Panc1 (cell line): ENCODE measurements at places on chromosomes 1 and 21. TPM values are rescaled to one million over a fixed set of nuclear protein-coding genes. Genes with fewer than 3 reads are reported as not detected.

The FABP3 gene
- 0.49 TPM for total RNA-seq

- H3K27me3 ChIP-seq: no peaks in the 10 kb centered on the region
- no peak for DNase-seq
- no peaks in the 10 kb centered on the region for H3K36me3 ChIP-seq
- H3K4me3 ChIP-seq: no peak overlapping the region
- no peak overlapping the region for H3K27ac ChIP-seq
- H3K4me1 ChIP-seq: no peaks in the 10 kb centered on the region
Observed at GRCh38 chr1:206924592-206925105, 2.9 kb upstream of the FCMR start.

DNA sequence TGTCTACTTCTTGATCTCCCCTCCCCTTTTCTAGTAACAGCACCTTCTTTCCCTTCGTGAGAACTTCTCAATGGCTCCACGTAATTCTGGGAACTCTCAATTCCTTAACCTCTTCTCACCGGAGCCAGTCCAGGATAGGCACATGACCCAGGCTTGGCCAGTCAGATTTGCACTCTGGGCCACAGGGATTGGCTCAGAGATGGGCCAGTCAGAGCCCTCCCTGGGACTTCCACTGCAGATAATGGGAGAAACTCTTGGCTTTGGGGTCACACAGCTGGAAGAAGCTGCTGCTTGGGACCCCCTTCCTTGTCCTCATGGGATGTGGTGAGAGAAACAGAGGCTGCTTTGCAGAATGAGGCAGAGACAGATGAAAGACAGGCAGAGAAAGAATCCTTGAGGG lies 302.3 kb downstream of the PTPRU start:
- no peaks in the 10 kb centered on the region for H3K27me3 ChIP-seq
- DNase-seq: no peak
- no peaks in the 10 kb centered on the region for H3K4me1 ChIP-seq
- H3K36me3 ChIP-seq: no peaks in the 10 kb centered on the region
- no peak overlapping the region for H3K27ac ChIP-seq

DNA sequence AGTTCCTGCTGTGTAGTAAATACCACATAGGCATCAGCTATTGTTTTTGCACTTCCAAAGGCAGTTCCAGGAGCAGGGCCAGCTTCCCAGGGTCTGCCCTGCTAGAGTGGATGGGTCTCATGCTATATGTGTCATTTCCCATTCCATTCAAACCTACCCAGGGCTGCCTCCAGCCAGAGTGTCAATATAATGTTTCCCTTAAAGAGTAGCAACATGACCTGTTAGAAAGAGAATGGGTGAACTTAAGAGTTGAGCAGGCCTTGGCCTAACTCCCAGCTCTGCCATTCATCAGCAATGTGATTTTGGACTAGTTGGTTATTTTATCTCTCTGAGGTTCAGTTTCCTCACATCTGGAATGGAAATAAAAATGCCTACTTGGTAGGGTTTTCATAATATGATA lies 44.9 kb downstream of the RAB3B start:
- H3K27ac ChIP-seq: no peak overlapping the region
- H3K27me3 ChIP-seq: no peaks in the 10 kb centered on the region
- no peak overlapping the region for H3K4me3 ChIP-seq
- no peak for DNase-seq
- H3K4me1 ChIP-seq: no peaks in the 10 kb centered on the region

DNA sequence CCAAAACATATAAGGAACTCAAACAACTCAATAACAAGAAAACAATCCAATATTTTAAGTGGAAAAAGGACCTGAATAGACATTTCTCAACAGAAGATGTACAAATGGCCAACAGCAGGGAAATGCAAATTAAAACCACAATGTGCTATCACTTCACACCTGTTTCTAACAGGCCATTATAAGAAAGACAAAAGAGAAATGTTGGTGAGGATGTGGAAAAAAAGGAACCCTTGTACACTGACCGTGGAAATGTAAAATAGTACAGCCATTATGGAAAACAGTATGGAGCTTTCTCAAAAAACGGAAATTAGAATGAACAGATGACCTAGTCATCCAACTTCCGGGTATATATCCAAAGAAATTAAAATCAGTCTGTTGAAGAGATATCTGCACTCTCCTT lies 37.8 kb upstream of the CD2 start:
- no peaks in the 10 kb centered on the region for H3K4me1 ChIP-seq
- no peak for DNase-seq
- H3K27ac ChIP-seq: no peak overlapping the region

GRCh38 chr1:156642265-156643048 lies 540 bp downstream of the BCAN start:
- H3K36me3 ChIP-seq: no peaks in the 10 kb centered on the region

DNA sequence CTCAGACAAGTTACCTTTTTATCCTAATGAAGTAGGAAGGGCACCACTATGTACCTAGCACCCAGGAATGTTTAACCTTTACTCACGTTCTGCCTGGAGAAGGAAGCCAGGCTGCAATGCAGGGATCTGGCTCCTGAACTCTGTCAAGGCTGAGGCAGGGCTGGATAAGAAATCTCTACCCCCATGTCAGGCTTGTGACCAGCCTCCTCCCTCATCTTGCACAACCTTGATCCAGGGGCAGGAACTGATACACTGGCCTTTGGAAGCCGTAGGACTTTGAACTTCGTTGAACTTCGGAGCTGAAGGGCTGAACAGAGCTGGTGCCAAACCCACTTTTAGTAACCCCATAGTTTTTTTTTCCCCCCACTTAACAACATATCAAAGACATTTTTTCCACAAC lies 8.0 kb upstream of the AKR1A1 start:
- no peaks in the 10 kb centered on the region for H3K4me1 ChIP-seq
- no peak overlapping the region for H3K4me3 ChIP-seq
- no peak for DNase-seq
- no peak overlapping the region for H3K27ac ChIP-seq

The NHLH1 gene
- total RNA-seq: 0.18 TPM

- DNase-seq: no peak
- no peak overlapping the region for H3K4me3 ChIP-seq
- H3K27me3 ChIP-seq: no peaks in the 10 kb centered on the region
Observed at GRCh38 chr1:1928231-1929101, 9.4 kb upstream of the TMEM52 start.

The KCNJ15 gene
- total RNA-seq: 0.13 TPM

The ASPM gene
- total RNA-seq: 26.9 TPM

- DNase-seq: no peak
- peaks cover 17% of the 10 kb centered on the region for H3K4me1 ChIP-seq
- H3K36me3 ChIP-seq: no peaks in the 10 kb centered on the region
- H3K4me3 ChIP-seq: no peak overlapping the region
- H3K27ac ChIP-seq: no peak overlapping the region
Observed at GRCh38 chr1:44587796-44588460, 86.4 kb downstream of the TMEM53 start.

The BPNT1 gene
- total RNA-seq: 20.8 TPM

DNA sequence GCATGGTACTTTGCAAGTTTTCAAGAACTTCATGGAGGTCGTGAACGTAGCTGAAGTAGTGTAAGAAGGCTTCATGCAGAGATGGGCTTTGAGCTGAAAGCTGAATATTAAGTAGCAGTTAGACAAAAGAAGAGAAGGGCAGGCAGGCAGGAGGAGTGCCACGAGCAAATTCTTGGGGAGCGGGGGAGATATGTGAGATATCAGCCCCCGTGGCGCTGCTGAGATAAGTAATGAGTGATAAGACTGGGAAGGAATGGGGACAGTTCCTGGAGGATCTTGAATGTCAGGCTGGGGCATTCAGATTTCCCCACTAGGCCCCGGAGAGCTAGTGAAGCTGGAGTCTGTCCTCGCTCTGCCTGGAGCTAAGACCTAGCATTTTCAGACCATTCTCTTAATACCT lies 27.9 kb upstream of the KIRREL1 start:
- H3K36me3 ChIP-seq: no peaks in the 10 kb centered on the region
- no peaks in the 10 kb centered on the region; the same call in 1 of the 2 replicates for H3K4me1 ChIP-seq
- no peak overlapping the region for H3K4me3 ChIP-seq
- peaks cover 18% of the 10 kb centered on the region for H3K27me3 ChIP-seq

The PFDN2 gene
- 98.6 TPM for total RNA-seq

- no peak for DNase-seq
- no peak overlapping the region for H3K4me3 ChIP-seq
- H3K27me3 ChIP-seq: no peaks in the 10 kb centered on the region
- H3K4me1 ChIP-seq: no peaks in the 10 kb centered on the region
- no peak overlapping the region for H3K27ac ChIP-seq
Observed at GRCh38 chr21:24225431-24225830, 1381.8 kb downstream of the MRPL39 start.

The NPR1 gene
- 0.36 TPM for total RNA-seq

DNA sequence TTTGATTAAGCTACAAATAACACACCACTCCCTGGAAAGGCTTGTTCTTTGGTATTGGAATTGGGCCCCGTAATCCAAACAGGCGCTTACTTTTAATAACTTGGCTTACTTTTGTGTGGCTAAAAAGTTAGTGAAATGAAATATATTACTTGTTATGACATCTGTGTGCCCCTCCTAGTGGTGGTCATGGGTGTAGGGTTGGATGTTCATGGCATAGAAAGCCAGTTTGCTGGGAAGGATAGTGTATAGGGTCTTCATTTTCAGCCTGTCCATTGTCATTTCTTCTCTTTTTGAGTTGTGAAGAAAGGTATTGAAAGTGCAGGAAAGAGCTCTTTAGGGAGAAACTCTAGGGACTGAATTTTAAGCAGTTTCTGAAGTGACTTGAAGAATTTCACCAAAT lies 5.9 kb downstream of the CDC14A start:
- no peak overlapping the region for H3K4me3 ChIP-seq
- H3K4me1 ChIP-seq: peaks cover 18% of the 10 kb centered on the region
- DNase-seq: no peak
- H3K27ac ChIP-seq: no peak overlapping the region
- no peaks in the 10 kb centered on the region for H3K27me3 ChIP-seq
- peaks cover under 1% of the 10 kb centered on the region; the same call in 1 of the 2 replicates for H3K36me3 ChIP-seq

GRCh38 chr1:157376681-157377080 lies 175.6 kb downstream of the FCRL5 start:
- H3K36me3 ChIP-seq: no peaks in the 10 kb centered on the region
- H3K27me3 ChIP-seq: peaks cover 12% of the 10 kb centered on the region
- no peak overlapping the region for H3K4me3 ChIP-seq
- H3K27ac ChIP-seq: no peak overlapping the region
- H3K4me1 ChIP-seq: no peaks in the 10 kb centered on the region

- DNase-seq: no peak
- H3K27ac ChIP-seq: no peak overlapping the region
- no peaks in the 10 kb centered on the region for H3K4me1 ChIP-seq
- H3K36me3 ChIP-seq: no peaks in the 10 kb centered on the region
- no peaks in the 10 kb centered on the region; the same call in 1 of the 2 replicates for H3K27me3 ChIP-seq
- H3K4me3 ChIP-seq: no peak overlapping the region
Observed at GRCh38 chr1:232689711-232690110, 59.8 kb upstream of the SIPA1L2 start.

- H3K27me3 ChIP-seq: peaks cover 2% of the 10 kb centered on the region; the same call in 1 of the 2 replicates
- no peaks in the 10 kb centered on the region for H3K4me1 ChIP-seq
- no peak for DNase-seq
- no peak overlapping the region for H3K27ac ChIP-seq
- no peaks in the 10 kb centered on the region for H3K36me3 ChIP-seq
- no peak overlapping the region for H3K4me3 ChIP-seq
Observed at GRCh38 chr21:34730194-34730593, 61.4 kb downstream of the CLIC6 start.

- no peaks in the 10 kb centered on the region for H3K36me3 ChIP-seq
- H3K4me1 ChIP-seq: no peaks in the 10 kb centered on the region
- H3K27me3 ChIP-seq: peaks cover 11% of the 10 kb centered on the region
- H3K4me3 ChIP-seq: no peak overlapping the region
- DNase-seq: no peak
Observed at GRCh38 chr1:223340637-223341036, 23.3 kb downstream of the SUSD4 start.

DNA sequence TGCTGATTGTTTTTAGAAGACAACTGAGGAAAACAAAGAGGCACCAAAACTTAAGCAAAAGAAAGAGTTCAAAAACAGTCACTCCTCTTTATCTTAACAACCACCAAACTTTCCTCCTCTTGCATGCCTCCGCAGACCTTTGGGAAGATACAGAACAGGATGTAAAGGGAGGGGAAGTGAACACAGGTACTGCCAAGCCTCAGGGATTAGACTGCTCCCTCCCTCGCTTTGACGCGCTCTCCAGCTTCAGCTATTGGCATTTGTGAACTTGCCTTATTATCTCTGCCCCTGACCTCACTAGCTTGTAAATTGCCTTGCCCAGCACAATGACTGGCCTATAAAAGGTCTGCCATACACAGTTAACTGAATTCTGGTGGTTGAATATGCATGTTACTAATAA lies 4.8 kb upstream of the SRP9 start:
- no peak overlapping the region for H3K4me3 ChIP-seq
- peak overlapping the region; percentile 66 for H3K27ac ChIP-seq

DNA sequence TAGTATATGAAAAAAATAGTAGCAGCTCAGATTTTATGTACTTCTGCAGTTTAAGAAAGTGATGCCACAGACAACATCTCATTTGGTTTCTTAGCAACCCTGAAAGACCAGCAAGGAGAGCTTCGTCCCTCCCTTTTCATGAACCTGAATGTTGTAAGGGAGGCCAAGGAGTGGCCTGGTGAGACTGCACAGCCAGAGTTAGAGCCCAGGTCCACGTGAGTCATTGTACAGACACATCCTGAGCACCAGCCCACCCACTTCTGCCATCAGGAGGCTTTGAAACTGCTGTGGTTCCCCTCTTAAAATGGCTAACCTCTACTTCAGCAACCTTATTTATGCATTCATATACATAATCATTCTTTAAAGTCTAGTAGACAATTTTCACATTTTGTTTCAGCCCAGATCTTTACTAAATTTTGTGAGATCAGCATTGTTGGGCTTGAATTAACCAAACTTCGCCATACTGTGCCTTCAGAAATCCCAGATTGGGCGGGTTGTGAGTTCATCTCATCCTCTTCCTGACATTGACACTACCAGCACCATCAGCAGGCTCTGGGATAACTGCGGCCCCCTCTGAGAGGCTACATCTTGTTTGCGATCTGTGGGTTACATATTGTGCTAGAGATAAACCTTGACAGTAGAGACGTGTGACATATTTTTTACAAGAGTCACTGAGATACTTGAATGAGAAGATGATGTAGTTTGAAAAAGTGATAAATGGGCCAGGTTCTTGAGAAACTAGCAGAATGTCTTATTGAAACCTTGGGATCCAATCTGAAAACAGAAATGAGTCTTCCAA lies 106.7 kb downstream of the CAMTA1 start:
- H3K36me3 ChIP-seq: no peaks in the 10 kb centered on the region
- H3K4me3 ChIP-seq: no peak overlapping the region

The BNIPL gene
- 0.46 TPM for total RNA-seq

GRCh38 chr1:41891199-41891896 lies 27.4 kb downstream of the HIVEP3 start:
- H3K27me3 ChIP-seq: no peaks in the 10 kb centered on the region
- no peaks in the 10 kb centered on the region for H3K36me3 ChIP-seq
- H3K4me3 ChIP-seq: peak overlapping the region; percentile 2; the same call in 1 of the 2 replicates
- H3K27ac ChIP-seq: peak overlapping the region; percentile 79
- H3K4me1 ChIP-seq: peaks cover 31% of the 10 kb centered on the region

DNA sequence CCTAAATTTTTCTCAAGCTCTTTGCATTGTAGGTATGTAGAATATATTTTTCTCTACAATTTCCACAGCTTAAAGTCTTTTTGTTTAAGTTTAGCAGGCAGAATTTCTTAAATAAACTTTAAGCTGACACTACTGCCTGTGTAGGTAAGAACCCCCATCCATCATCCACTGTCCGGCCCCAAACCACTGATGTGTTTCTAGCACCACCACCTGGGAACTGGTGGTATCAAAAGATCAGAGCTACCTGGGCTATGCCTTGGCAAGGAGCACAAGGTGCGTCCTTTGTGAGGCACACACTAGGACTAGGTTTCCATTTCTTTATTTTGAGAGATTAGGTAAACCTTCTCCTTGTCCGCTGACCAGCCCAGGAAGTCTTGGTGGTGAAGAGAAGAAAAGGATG lies 10.5 kb upstream of the LELP1 start:
- H3K27ac ChIP-seq: no peak overlapping the region
- DNase-seq: no peak
- H3K4me1 ChIP-seq: no peaks in the 10 kb centered on the region
